ENCODE measurements at places on chromosomes 1 and 21.
A peak's percentile ranks its signal among the peaks of the same experiment; 100 is the strongest.

DNA sequence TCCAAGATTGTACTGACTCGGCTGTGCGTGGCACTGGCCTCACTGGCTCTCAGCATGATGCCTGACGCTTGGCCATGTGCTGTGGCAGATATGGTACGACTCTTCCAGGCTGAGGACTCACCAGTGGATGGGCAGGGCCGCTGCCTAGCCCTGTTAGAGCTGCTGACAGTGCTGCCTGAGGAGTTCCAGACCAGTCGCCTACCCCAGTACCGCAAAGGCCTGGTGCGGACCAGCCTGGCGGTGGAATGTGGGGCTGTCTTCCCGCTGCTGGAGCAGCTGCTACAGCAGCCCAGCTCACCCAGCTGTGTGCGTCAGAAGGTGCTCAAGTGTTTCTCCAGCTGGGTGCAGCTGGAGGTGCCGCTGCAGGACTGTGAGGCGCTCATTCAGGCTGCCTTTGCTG, 2.9 kb downstream of the IPO13 start:
- no peak for DNase-seq

GRCh38 chr1:107963601-107964335, 1.2 kb downstream of the VAV3 start:
- DNase-seq: peak; percentile 8

GRCh38 chr1:24364605-24364974, 45.4 kb downstream of the GRHL3 start:
- DNase-seq: no peak

GRCh38 chr1:65339866-65340468, 30.6 kb downstream of the DNAJC6 start:
- DNase-seq: no peak
